ENCODE measurements at places on chromosomes 2 and 18. TPM values are rescaled to one million over a fixed set of nuclear protein-coding genes. Genes with fewer than 3 reads are reported as not detected.

The LCT gene
- polyA plus RNA-seq, result 0.10 TPM

The CIB4 gene
- not detected for polyA plus RNA-seq

GRCh38 chr2:59974051-59974766 lies 579.2 kb downstream of the BCL11A start:
- H3K4me1 ChIP-seq, result no peaks in the 10 kb centered on the region
- H3K27me3 ChIP-seq, result no peaks in the 10 kb centered on the region
- no peak overlapping the region for H3K27ac ChIP-seq
- no peaks in the 10 kb centered on the region for H3K36me3 ChIP-seq
- no peak for DNase-seq
- H3K4me3 ChIP-seq, result no peak overlapping the region

DNA sequence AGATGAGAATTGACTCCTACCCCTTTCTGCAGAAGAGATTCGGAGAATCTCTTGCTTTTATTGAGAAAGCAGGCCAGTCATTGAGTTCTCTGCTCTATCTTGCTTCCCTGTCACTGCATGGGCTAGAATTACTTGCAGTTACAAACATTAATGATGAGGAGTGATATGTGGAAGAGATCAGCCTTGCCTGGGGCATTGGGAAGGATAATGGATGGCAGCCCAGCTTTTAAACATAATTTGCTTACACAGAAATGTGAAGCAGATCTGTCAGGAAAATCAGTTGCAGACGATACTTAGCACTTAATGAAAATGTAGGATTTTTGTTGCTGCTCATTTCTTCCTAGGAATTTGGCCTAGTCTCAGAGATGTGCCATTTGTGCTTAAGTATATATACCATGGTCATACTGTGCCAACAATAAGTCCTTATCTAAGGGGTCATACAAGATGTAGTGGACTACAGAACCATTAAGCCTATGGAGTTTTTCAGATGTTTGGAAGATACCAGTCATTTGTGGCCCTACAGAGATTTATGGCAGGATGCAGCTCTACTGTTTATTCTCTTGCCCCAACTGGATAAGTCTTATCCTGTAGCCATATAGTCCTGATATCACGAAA lies 92.7 kb downstream of the XRCC5 start:
- H3K27ac ChIP-seq, result no peak overlapping the region
- H3K27me3 ChIP-seq, result no peaks in the 10 kb centered on the region
- H3K36me3 ChIP-seq, result peaks cover 52% of the 10 kb centered on the region
- no peak for DNase-seq
- no peaks in the 10 kb centered on the region for H3K4me1 ChIP-seq

DNA sequence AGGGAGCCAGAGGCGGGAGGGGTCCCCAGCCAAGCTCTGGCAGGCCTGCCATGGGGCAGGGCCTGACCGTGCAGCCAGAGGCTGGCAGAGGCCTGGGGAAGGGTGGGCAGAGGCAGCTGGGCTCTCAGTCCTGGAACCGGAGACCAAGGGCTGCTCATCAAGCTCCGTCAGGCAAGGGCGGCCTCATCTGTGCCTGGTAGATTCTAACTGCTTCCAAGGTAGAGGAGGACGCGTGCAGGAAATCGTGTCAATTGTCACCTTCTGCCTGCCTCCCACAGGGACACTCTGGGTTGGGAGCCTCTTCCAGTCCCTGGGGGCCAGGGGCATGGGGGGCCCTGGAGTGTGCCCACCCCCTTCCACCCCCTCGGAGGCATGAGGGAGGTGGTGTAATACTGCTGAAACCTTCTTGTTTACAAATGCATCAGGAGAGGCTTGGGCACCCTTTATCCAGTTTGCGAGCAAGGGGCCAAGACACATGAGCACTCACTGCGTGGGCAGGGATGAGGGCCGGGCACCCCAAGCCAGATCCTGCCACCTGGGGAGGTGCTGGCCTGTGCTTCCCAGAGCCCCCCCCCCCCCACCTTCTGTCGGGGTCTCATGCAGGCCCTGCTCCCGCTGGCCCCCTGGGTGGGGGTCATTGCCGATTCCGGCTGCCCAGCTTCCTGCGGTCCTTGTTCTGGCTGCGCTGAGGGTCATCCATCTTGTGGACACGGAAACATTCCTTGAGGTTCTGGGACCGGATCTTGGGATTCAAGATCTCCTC lies 9.0 kb downstream of the SNORC start:
- no peak overlapping the region for H3K4me3 ChIP-seq
- no peak for DNase-seq
- H3K27ac ChIP-seq, result no peak overlapping the region
- H3K36me3 ChIP-seq, result no peaks in the 10 kb centered on the region
- no peaks in the 10 kb centered on the region for H3K4me1 ChIP-seq
- peaks cover 32% of the 10 kb centered on the region for H3K27me3 ChIP-seq

GRCh38 chr2:105486762-105487141 lies 87.9 kb upstream of the FHL2 start:
- H3K36me3 ChIP-seq, result no peaks in the 10 kb centered on the region
- no peak for DNase-seq
- H3K4me3 ChIP-seq, result no peak overlapping the region
- peaks cover 31% of the 10 kb centered on the region for H3K4me1 ChIP-seq

- H3K4me3 ChIP-seq, result no peak overlapping the region
- H3K36me3 ChIP-seq, result no peaks in the 10 kb centered on the region
- no peaks in the 10 kb centered on the region for H3K27me3 ChIP-seq
Observed at GRCh38 chr2:218152777-218153176, 14.0 kb downstream of the CXCR1 start.

Measured in cardiac muscle cell (in vitro differentiated cells and primary cell).